ENCODE measurements at places on chromosomes 1 and 21.

DNA sequence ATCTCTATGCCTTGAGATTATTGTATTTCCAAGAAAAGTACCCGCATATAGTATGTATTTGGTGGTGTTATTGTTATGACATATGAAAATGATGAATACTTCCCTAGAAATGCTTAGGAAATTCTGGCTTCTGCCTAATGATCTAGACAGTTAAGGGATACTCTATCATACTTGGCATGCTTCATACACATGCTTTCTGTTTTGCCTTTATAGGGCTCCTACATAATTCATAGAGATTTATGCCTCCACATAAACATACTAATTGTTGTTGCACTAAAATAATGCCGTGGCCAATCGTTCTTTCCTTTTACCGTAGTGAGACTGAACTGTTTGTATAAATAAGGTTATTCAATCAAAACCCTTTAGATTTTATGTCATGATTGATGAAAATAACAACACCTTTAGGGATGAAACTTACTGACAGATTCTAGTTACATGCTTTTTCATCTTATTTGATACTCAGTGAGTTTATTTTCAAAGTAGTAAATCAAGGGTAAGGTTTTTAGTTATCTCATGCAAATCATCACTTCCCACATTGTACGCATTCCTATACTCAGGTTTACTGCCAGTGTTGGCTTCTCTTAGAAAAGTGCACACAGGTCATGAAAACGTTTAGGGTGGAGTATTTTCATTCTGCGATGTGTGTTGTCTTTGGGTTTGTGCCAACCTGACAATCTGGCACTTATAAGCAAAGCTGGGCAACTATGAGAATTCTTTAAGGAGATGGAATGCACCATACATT, 40.5 kb upstream of the SCYL3 start:
- DNase-seq = no peak

DNA sequence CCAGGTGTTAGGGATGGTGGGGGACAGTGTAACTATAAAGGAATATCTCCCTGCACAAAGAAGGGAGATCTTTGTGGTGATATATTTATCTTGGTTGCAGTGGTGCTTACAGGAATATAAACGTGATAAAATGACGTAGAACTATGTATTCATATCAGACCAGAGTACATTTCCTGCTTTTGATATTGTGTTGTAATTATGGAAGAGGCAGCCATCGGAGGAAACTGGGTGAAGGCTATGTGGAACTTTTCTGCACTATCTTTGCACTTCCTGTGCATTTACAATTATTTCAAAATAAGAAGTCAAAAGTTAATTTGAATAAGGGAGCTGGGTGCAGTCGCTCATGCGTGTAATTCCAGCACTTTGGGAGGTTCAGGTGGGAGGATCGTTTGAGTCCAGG, 37.6 kb downstream of the NDUFS5 start:
- peak; percentile 18 for DNase-seq

- DNase-seq = no peak
Observed at GRCh38 chr1:188463919-188464318, 1635.2 kb downstream of the PLA2G4A start.

GRCh38 chr1:161131523-161132409, 701 bp downstream of the DEDD start:
- no peak for DNase-seq

GRCh38 chr1:222547260-222547614, 667 bp downstream of the HHIPL2 start:
- no peak for DNase-seq

- DNase-seq = no peak
Observed at GRCh38 chr1:234206651-234207284, 166.5 kb upstream of the COA6 start.

DNA sequence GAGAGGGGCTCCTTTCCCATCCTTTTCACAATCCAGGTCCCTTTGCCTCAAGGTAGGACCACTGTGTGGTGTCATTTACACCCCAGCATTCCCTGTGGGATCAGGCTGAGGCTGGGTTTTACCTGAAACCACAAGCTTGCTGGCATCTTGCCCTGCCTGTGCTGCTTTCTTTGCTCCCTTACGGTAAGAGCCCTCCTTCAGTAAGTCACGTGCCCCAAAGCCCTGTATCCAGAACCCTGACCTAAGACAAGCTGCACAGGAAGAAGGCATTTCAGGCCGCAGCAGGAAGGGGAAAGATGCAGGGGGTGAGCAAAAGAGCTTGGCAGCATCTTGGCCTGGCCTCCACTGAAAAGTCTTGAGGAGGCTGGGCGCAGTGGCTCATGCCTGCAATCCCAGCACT, 58.4 kb downstream of the KLHDC7A start:
- DNase-seq = peak; percentile 18

GRCh38 chr1:41902159-41902577, 16.6 kb downstream of the HIVEP3 start:
- no peak for DNase-seq

DNA sequence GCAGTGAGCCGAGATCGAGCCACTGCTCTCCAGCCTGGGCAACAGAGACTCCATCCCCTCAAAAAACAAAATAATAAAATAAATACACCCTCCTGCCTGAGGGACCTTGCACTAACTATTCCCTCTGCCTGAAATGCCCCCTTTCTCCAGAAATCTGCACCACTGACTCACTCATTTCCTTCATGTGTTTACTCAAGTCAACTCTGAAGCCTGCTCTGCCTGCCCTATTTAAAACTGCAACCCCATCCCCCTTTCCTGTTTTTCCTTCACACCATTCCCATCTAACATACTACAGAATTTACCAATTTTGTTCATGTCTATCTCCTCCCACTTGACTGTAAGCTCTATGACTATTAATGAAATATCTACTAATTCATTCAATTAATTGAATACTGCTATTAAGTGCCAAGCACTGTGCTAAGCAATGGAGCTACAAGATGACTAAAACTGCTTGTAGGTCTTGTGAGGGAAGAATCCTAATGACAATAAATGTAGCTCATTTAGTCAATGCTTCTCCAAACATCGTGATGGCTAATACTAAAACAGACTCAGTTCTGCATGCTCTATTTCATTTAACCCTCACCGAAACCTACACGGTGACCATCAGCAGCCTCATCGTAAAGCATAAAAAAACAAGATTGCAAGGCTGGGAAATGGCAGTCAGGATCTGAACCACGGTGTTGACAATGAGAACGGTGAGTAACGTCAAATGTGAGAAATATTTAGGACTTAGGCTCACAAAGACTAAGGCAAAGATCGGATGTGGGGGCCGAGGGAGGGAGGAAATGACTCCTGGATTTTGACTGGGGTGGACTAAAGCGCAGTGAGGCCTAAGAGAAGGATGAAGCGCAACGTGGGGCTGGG, 749 bp upstream of the TMEM39B start:
- peak; percentile 21 for DNase-seq

DNA sequence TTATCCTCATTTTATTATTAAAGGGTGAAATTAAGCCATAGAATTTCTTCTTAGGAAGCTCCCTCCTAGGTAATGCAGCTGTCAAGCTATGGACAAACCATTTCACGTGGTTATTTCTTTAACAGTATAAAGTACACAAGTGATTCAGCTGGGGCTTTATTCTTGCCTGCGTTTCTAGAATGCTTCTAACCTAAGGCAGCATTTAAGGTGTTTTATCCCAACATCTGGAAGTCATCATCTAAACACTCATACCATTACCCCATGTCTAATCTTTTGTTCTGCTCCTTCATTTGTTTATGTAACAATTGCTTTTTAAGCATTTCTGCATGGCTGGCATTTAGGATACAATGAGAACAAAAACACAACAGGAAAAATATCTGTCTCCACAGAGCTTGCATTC, 829.2 kb upstream of the ADAMTS5 start:
- DNase-seq = no peak

- no peak for DNase-seq
Observed at GRCh38 chr1:224338150-224338838, 8.3 kb upstream of the NVL start.

GRCh38 chr1:175687622-175688415, 55.6 kb downstream of the TNR start:
- no peak for DNase-seq

DNA sequence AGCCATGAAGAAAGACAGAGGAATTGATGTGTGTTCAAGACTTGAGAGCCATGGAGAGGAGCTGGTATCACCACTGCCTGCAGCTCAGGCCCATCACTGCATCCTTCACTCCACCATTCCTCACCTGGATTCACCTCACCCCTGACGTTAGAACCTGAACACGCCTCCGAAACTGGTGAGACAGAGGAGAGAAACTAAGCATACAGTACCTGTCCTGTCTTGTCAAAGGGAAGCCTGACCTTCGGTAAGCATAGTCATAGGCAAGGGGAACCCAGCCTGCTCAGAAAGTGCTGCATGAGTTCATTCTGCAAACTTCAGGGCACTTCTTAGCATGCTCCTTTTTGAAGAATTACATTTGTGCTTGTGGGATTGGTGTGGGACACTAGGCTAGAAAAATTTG, 425.8 kb downstream of the DSCAM start:
- DNase-seq = no peak

DNA sequence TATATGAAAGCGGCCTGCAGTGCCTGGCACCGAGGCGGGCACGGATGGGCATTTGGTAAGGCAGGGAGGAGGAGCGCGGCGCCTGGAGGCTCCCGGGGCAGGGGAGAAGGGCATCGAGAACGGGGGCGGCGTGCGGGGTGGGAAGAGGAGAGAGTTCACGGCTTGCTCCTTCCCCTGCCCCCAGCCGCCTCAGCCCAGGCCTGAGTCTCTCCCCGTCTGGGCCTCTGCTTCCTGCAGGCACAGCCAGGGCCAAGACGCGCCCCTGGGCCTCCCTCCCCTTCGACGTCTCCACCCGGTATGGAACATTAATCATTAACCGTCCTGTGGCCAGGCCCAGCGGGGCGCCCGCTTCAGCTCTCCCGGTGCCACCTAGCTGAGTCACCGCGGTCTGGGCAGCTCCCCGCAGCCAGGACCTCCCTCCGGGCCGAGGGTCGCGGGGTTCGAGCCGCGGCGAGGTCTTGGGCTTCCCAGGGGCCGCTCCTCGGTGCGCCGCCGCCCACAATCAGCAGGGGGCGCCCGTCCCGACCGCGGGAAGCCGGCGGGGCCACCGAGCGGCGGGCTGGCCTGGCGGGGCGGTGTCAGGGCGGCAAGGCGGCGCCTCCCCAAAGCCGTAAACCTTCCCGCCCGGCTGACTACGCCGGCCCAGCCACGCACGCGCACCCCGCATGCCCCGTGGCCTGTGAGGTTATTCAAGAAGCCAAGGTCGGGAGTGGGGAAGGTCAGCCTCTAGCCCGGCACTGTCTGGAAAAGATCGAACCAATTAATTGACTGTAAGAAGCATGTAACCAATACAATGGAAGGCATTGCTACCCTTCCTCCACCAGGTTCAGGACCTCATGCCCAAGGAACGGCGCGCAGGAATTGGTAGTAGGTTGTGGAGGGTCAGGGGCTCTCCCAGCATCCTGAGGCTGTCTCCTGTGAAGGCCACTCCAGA, 23.4 kb upstream of the RD3 start:
- peak; percentile 77 for DNase-seq

GRCh38 chr21:32381571-32381970, 11.2 kb downstream of the URB1 start:
- no peak for DNase-seq

DNA sequence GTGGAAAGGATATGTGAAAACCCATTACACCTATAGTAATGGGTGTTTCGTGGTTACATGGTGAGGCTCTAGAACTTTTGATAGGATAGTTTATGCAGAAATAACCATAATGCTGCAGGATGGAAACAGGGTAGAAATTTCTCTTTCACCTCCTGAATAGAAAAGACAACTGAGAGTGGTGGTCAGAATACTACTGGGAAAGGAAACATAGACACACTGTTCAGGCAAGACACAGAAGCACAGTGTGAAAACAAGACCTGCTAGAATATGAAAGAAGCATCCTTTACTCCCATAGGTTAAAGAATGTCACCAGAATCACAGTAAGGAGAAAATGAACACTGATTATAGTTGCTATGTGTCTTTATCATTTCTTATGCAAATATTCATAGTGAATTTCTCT, 496.6 kb downstream of the DPYD start:
- DNase-seq = no peak

- DNase-seq = no peak
Observed at GRCh38 chr1:58585166-58585565, 8.1 kb upstream of the TACSTD2 start.

DNA sequence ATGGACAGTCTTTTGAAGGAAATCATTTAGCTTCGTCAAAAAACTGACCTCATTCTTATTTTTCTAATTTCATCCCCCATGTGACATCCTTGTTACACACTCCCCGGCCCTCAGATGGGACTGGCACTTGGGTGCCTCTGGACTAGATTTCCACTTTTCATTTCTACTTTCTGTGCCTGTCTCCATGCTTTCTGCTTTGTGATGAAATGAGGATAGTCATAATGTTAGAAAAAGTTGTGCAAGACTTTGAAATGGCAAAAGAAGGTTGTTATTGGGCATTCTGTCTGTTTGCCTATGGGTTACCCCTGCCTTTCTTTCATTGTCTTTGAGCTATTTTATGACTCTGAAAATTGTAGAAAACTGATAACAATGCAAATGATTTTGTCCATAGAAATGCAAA, 54.9 kb downstream of the MDM4 start:
- no peak for DNase-seq
